Fibroblast of skin of scalp (primary cell): ENCODE measurements at places on chromosomes 5 and 9.
A peak's percentile ranks its signal among the peaks of the same experiment; 100 is the strongest.

DNA sequence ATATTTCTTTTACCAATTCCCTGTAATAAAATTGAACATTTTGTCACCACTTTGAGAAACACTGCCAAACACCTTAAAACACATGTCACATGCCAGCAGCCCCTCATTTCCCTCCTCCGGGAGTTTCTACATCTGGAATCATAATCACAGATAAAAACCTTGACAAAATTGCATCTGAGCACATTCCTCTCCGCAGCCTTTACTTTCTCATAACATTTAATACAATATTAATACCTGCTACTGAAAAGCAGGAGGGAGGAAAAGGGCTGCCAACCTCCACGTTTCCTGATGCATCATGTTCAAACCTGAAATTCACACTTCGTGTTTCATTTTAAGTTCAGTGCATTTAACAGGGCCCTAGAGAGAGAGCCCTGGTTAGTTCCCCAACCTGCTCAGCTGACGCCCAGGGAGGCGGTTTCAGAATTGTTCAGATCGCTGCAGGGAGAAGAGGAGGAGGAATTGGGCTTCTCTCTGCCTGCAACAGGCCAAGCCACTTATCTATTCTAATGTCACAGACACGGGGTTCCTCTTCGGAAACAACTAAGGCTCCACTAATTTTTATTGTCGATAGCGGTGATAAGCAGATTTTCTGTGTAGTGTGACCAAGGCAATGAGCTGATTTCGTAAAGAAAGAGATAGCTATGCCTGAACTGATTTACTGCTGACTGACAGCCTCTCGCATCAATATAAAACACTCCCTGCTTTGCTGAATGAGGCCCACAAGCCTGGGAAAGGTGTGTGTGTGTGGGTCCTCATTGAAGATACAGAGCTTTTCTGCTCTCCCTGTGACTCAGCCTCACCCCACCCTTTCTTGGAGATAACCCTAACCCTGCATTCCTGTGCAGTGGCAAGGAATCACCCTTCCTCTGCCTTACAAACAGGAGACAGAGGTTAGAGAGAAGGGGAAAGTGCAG, 4.9 kb upstream of the LHX2 start:
- DNase-seq, result no peak

DNA sequence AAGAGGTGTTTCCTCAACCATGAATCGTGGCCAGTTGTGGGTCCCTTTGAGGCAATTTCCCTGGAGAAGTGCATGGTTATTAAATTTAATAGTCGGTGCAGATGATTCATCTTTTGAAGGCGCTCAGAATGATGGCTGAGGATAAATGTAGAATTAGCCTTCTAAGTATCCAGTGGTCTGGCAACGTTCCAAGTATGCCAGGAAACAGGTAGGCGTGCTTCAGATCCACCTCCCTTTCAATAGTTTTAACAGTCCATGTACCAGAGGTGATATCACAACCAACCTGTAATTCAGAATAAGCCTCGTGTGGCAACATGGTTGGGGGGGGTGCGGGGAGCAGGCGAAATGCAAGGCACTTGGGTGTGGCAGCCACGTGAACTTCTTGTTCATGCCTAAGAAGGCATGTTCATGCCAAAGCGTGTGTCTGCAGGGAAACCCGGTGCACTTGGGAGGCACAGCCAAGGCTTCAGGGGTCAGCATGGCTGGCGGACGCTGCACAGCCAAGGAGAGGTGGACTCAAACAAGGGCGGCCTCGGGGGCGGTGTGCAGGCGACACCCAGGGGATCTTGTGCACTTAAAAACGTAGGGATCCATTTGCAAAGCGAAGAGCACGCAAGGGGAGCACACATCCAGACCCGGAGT, 5.2 kb upstream of the NKD2 start:
- DNase-seq, result no peak

- peak; percentile 76 for DNase-seq
These were observed 37.2 kb downstream of the PAPPA start for GRCh38 chr9:116190637-116191396.

DNA sequence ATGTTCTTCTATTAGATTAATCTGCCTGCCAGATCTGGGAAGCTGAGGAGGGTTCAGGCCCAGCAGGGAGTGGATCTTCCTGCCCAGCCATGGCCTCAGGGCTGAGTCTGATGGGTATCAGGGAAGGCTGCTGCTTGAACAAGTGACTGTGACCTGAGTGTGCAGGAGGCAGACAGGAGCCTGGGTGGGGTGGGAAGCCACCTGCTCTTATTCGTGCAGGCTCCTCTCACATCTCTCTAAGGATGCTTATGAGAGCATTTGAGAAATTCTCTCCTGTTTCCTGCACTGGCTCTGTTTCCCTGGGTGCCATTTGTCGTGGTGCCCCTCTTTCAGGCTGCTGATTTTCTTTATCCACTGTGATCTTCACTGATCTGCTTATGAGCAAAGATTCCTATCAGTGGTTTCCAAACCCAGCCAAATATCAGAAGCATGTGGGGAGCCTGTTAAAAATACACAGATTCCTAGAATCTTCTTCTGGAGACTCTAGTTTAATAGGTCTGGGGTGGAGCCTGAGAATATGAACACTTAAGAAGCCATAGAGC, 2.1 kb downstream of the RGS3 start:
- no peak for DNase-seq

GRCh38 chr9:123523001-123523400, 167.0 kb downstream of the CRB2 start:
- peak; percentile 73 for DNase-seq

GRCh38 chr5:44821164-44821563, 12.4 kb downstream of the MRPS30 start:
- DNase-seq, result peak; percentile 1

- no peak for DNase-seq
These were observed 65.3 kb downstream of the ADAMTSL1 start for GRCh38 chr9:18539203-18539693.

DNA sequence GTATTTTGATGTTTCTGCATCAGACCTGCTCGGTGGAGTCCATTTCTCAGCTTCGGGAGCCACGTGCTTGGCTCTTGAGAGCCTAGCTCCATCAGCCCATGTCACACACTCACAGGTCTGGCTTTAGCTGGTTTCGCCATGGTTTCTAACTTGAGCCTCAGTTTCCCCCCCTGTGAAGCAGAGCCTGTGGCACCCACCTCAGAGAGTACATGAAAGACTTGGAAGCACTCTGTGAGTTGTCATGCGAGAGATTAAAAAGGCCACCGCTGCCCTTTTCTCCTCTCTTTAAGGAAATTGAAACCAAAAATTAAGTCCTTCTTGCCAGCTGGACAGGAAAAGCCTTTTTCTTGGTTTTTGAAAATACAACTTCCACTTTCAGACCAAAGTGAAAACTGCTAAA, 8.8 kb downstream of the TENT4A start:
- DNase-seq, result no peak

DNA sequence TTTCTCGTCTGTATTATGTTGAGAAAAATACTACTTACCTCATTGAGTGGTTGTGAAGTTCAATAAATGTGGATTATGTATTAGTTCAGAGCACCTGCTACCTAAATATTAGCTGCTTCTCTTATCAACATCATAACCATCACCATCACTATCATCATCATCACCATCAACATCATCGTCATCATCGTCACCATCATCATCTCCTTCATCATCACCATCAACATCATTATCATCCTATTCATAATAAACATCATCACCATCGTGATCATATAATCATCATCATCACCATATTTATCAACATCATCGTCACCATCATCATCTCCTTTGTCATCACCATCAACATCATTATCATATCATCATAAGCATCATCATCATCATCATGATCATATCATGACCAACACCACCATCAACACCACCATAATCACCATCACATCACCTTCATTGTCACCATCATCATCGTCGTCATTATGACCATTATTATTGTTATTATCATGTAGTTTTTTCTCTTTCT, 181.0 kb upstream of the ADCY2 start:
- DNase-seq, result no peak

GRCh38 chr5:151317871-151318270, 14.3 kb upstream of the SLC36A3 start:
- DNase-seq, result no peak

GRCh38 chr9:114671605-114672004, 10.4 kb downstream of the TEX48 start:
- DNase-seq, result no peak

DNA sequence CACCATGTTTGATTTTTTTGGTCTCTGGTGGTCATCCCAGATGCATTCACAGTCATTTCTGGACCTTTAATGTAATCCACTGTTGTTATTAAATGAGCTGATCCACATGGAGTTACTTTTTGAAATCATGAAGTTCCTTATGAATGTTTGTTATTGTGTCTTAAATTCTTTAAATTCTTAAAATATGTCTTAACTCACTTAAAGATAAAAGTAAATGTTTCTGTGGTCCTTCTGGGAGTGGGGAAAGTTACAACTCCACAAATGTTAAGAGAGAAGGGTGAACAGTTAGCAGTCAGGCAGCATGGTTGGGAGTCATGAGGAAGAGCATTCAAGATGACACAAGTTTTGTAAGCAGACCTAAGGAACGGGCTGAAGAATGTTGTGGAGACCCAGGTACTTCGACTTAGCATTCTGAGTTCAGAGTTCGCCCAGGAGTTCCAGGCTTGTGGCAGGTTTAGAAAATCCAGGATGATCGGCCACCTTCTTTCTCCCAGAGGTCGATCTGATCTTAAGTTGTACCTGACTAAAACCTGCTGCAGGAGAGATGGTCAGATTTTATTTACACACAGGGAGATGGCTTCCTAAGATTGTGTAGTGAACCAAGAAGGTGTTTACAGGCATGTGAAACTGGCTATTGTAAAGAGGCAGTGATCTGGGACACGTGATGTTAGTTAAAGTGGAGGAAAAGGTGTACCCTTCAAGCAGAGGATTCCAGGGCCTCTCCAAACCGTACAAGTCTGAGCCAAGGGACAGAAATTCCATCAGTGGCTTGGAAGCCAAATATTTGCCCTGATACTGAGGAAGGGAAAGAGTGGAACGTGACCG, 17.2 kb downstream of the SLC1A1 start:
- DNase-seq, result peak; percentile 61

DNA sequence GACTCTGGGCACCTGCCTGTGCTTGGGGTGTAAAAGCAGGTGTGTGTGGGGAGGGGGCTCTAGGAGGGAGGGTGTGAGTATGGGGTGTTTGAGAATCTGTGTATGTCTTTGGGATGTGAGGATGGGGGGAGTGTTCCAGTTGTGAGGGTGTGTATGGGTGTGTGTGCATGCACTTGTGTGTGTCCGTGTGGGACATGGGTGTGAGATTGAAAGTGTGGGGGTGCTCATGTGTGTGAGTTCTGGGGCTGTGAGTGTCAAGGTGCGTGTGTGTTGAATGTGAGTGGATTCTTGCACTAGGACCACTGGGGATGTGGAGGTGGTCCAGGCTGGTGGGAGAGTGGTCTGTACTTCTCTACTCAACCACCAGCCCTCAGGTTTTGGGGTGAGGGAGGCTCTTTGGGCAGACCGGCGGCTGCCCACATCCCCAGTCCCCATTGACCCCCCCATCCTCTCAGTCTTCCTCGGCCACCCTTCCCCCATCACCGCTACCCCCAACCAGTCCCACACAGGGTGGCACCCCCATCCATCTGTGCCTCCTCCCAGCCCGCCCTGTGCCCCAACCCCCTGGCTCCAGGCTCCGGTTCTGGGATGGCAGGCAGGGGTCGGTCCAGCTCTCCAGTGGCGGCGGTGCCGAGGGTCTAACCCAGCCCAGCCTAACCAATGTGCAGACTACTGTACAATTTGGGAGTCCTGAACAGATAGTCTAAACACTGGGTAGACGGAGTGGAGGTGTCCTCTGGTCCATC, 31.5 kb downstream of the GOLGA2 start:
- DNase-seq, result peak; percentile 13

- peak; percentile 22 for DNase-seq
These were observed 27.1 kb downstream of the TRMO start for GRCh38 chr9:97895211-97895610.

GRCh38 chr9:134791009-134791408, 89.6 kb upstream of the FCN2 start:
- DNase-seq, result no peak

GRCh38 chr9:4547016-4547415, 56.7 kb downstream of the SLC1A1 start:
- peak; percentile 57 for DNase-seq

DNA sequence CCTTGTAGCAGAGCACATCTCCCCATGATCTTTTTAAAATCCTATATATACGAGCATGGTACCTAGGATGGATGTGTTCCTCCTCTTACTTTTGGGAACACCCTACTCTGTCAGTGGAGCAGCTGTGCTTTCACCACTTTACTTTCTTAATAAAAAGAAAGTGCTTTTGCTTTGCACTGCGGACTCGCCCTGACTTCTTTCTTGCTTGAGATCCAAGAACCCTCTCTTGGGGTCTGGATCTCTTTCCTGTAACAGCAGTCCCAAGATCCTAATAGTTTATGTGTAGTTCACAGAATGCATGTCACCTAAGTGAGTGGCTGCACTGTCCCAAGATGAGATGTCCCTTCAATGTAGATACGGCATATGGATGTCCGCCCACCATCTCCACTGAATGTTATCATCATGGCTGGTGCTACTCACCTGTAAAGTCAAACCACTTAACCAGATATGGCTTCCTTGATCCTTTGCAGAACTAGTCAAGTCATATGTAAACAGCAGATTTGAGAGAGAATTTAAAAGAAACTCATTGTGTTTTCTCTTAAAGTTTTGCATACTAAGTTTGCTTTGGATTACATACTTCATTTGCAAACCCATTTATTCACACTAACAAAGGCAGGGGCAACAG, 1.9 kb downstream of the FGF1 start:
- DNase-seq, result no peak

GRCh38 chr5:132883261-132883834, 9.9 kb downstream of the LEAP2 start:
- peak; percentile 67 for DNase-seq

GRCh38 chr9:31733166-31733565, 651.3 kb upstream of the ACO1 start:
- no peak for DNase-seq

DNA sequence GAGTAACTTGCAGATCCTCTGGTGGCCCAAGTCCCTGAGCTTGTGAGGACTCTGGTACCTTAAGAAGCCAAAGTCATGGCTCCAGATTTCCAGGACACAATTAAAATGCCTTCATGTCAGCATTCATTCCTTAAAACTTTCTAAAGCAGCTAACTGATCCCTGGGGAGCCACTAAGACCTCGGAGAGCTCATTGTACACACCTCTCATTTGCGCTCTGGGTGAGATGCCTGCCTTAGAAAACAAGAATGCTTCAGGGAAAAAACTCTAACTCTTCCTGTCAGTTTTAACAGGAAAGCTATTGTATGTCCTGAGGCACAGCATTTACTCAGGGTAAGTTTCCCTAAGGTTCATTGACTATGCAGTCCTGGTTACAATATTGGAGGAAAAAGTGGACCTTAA, 285.0 kb downstream of the EFNA5 start:
- DNase-seq, result no peak
